Omental fat pad (tissue), 4 donors: ENCODE measurements at places on chromosomes 6 and 20.

- DNase-seq = no peak
Observed at GRCh38 chr20:49908258-49908565, 7.1 kb downstream of the SPATA2 start.

- no peak for DNase-seq
Observed at GRCh38 chr6:105994118-105994590, 92.0 kb upstream of the PRDM1 start.

DNA sequence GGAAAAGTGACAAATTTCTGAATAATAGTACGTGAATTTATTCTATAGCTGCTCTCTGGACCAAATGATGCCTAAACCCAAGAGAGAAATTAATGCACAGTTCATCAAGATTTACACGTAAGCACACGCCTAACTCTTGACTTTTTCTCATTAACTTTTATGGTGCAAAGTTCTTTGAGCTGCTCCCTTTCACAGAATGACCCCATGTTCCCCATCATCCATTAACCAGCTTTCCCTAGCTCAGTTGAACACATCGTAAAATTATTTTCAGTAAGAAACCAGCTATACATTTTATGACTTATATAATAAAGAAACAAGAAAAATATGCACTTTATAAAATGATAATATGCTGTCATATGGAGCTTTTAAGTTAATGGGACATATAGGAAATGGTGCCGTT is 54.3 kb downstream of the ID4 start:
- DNase-seq = no peak

- DNase-seq = no peak
Observed at GRCh38 chr6:163793011-163793983, 378.8 kb downstream of the QKI start.

DNA sequence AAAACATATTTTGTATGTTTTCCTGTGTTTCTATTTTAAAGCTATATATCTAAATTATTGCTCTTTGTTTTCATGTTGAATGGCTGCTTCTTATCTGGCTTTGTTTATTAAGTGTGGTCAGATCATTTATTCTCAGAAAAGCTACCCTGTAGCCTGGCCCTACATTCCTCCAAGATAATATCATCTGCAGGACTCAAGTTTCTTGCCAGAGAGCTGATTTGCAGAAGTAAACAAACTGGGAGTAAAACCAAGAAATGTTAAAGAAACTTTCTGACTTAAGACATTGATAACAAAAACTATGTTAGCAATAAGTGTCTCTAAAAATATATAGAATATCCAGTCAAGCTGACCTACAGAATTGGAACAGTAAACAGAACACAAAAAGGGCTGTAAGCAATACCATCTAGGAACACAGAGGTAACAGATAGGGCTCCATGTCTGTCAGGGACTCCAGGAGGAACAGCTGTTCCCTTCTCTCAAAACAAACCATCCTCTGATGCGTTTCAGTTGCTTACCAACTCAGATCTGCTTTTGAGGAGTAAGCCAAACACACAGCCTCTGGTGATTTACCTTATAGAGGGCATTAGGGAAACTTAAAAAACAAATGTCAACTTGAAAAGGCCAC is 17.5 kb upstream of the CEP85L start:
- DNase-seq = no peak

DNA sequence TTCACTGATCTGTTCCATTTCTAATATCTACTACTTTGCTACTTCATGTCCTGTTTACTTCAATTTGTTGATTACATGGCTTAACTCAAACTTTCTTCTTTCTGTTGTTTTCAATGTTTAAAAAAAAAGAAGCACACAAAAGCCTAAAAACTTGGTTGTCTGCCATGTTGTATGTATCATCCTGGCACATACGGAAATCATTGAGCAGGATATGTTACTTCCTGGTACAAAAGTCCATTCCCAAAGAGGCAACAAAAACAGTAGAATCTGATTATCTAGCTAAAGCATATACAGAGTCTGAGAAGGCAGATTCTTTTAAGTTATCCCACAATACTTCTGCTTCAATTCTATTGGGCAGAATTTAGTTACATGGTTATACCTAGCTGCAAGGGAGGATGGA is 14.5 kb upstream of the COL12A1 start:
- no peak for DNase-seq
